ENCODE measurements at places on chromosomes 5 and 9. TPM values are rescaled to one million over a fixed set of nuclear protein-coding genes. Genes with fewer than 3 reads are reported as not detected.

DNA sequence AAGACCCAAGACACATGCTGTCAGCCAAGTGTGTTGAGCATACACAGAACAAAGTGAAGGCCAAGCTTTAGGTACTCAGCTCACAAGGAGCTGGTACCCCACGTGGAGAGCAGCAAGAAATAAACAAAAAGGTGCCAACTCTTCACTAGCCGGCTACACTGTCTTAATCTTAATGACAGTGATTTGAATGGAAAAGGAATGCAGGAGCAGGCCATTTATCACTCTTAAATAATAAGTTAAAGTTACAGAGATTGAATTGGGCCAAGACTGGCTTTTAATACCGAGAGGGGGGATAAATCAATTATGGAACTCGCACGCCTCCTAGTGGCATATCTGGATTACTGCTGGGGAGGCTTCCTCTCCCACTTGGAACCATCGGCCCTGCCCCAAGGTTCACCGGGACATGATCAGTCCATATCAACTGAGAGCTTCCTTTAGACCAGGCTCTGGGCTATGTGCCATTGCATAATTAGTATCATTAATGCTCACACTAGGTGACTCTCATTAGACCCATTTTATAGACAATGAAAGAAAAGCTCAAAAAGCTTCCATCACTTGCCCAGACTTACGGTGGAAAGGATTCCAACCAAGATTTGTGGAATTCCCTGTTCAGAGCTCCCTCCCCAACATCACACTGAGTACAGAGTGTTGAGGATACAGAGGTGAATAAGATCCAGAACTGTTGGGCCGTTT is 94.0 kb downstream of the ACTL7B start:
- DNase-seq, result peak; percentile 60

HTR4 gene
- not detected for total RNA-seq

ZNF883 gene
- total RNA-seq, result 8.7 TPM

- no peak for DNase-seq
Observed at GRCh38 chr9:85515021-85515420, 226.7 kb downstream of the AGTPBP1 start.

DNA sequence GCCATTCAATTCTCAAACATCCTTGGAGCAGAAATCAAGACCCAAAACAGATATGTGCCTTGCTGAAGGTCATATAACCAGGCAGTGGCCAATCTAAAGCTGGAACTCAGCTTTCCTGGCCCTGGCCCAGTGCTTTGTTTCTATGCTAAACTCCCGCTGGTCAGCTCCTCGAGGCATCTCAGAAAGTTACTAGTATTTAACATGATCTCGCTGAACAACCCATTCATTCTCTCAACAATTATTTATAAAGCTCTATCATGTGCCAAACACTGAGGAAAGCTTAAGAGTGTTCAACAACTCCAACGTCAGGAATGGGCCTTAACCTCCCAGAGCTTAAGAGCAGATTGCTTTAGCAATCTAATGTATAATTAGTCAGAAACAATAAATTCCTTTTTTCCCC is 54.0 kb downstream of the FOXD1 start:
- no peak for DNase-seq

GRCh38 chr5:60820593-60821487 is 23.2 kb downstream of the ELOVL7 start:
- DNase-seq, result no peak

ANKRD18A gene
- 7.6 TPM for total RNA-seq

MCC gene
- 10.8 TPM for total RNA-seq

DNA sequence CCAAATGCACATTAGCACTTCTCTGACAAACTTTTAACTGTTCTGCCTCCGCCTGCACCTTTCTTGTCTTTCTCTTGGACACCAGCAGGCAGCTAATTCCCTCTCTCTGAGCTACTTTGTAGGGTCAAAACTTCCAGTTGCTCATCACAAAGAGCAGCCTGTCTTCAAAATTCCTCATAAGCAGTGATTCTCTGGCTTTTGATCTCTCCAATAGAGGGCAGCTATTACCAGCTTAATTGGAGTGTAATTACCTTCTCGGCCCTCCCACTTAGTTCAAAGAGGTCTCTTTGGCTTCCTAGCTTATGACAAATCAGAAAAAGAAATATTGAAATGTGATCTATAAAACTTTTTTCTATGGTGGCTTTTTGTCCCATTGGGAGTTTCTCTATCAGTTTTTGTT is 43.6 kb upstream of the RAD23B start:
- no peak for DNase-seq

WNT8A gene
- not detected for total RNA-seq

GRCh38 chr5:51383131-51384121 is at the start of gene ISL1:
Gene ISL1 (plus strand): TSS chr5:51383448. CDS start chr5:51383672, 224 bp downstream.
- peak; percentile 71 for DNase-seq

DNA sequence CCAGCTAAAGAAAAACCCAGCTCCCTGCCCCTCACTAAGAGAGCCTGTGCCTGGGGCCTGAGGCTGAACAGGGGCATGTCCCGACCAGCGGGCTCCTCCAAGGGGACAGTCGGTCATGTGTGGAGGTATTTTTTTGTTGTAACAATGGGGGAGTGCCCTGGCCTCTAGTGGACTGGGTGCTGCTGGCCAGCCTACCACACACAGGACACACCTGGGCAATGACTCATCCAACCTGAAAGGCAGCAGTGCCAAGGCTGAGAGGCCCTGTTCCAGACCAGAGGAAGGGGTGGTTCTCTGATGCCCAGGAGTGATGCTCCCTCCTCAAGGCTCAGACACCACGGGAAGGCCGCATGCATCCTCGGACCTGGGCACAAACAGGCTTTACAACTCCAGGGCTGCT is 181.5 kb downstream of the OLFM1 start:
- no peak for DNase-seq

DNA sequence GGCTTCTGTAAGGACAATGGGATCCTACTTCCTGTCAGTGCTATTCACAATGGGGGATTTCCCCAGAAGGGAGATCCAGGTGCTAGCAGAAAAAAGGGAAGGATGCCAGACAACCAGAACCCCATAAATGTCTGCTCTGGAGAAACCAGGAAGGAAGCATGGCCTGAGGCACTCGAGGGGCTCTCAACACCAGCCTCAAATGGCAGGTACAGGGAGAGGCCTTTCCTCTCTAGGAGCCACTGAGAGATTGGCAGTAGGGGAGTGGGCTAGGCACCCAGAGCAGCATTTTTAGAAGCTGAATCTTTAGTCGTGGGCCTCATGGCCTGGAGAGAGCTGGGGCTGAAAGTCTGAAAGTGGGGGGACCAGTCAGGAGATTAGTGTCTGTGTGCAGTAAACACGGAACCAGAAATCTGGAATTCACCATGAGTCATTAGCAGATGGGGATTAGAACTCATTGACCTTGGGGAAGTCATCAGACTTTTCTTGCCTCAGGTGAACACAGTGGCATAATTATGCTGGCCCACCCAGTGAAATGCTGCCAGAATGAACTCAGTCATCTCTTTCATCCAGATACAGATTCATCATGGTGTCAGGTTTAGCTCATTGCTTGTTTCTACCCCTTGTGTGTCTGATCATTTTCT is 28.3 kb downstream of the ARHGEF28 start:
- no peak for DNase-seq

EIF4E1B gene
- not detected for total RNA-seq

FOXD4L5 gene
- total RNA-seq, result 0.34 TPM

GRCh38 chr5:181173027-181173419 is 25.6 kb downstream of the OR2V2 start:
- DNase-seq, result no peak

DNA sequence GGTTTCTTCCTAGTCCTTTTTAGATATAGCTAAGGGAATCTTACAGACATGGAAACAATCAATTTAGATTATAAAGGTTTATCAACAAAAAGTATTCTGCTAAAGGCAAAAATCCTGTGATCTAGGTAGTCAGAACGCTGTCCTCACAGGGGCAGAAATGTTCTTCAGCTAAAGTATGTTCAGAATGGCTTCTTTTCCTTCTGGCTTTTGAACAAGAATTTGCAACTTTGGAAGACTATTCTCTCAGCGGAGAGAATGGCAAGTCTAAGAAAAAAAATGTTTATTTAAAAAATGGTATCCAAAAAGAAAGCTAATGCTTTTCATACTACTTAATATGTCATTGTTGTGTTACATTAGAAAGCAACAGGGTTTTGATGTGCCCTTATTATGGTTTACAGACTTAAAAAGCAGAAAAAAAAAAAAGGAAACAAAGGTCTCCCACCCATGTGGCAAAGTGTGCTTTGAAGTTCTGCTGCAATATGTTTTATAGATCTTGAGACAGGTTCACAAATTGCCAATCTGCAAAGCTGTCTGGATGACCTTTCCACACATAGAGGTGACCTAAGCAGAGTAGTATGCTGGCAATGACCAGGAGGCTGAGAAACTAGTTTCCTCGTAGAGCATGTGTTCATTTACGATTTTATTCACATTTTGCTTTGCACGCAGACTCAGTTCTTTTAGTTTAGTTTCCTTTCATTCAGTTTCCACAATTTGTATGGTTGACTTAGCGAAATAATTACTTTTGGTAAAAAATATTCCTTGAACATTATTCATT is 45.1 kb upstream of the PJA2 start:
- DNase-seq, result no peak

IDNK gene
- total RNA-seq, result 2.6 TPM

GRCh38 chr9:126628969-126629674 is 15.4 kb downstream of the LMX1B start:
- DNase-seq, result no peak

GRCh38 chr9:36149197-36149596 is 12.7 kb downstream of the GLIPR2 start:
- DNase-seq, result no peak

DNA sequence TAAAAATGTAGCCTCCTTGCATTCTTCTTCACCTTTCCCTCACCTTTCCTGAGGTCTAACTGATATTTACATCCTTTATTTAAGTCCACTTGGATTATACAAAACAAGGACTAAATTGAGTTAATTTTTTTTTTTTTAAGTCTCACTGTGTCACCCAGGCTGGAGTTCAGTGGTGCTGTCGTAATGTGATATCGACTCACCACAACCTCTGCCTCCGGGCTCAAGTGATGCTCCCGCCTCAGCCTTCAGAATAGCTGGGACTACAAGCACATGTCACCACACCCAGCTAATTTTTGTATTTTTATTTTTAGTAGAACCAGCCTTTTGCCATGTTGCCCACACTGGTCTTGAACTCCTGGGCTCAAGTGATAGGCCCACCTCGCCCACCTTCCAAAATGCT is 195.3 kb downstream of the BNC2 start:
- no peak for DNase-seq

SPINK5 gene
- total RNA-seq, result 10.6 TPM

GRCh38 chr9:93089481-93089991 is 6.5 kb upstream of the CARD19 start:
- DNase-seq, result no peak

C5 gene
- 8.3 TPM for total RNA-seq

TERT gene
- total RNA-seq, result 5.6 TPM

- DNase-seq, result peak; percentile 44
Observed at GRCh38 chr5:128905568-128906110, 59.6 kb upstream of the SLC27A6 start.

DNA sequence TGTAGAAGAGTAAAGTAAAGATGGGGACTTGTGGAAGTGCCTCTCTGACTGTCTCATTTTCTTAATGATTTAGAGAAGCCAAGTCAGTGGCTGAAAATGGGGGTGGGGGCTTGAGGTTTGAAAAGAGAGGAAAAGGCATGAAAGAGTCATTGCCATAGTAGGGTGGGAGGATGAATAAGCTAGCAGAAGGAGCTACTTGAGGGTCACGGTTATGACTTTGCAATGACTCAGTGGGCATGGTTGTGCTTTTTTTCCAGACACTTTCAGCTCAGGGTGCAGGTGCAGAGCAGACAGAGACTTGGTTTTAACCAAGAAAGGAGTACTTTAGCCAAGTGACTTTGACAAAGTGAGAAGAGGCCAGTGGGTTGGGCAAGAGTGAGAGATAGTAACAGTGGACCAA is 117.8 kb downstream of the PTTG1 start:
- no peak for DNase-seq

GRCh38 chr5:72005671-72006070 is 101.6 kb upstream of the MAP1B start:
- DNase-seq, result no peak

DNA sequence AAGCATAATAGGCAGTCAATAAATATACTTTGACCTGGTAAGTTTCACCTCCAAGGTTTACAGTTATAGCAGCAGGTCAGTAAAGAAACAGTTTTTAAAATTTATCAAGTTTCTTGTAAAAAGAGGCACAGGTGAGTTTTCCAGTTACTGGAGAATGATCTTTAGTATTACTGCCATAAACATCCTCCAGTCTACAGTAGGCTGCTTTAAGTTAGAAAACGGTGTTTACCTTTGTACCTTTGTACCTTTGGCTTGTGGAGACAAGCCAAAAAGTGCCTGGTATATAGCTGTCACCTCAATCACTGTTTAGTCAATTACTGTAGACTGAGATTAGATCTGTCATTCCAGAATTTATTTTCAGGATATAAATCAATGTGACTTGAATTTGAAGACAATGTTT is 42.7 kb upstream of the SRFBP1 start:
- no peak for DNase-seq

FOXD4L4 gene
- 0.16 TPM for total RNA-seq

DNA sequence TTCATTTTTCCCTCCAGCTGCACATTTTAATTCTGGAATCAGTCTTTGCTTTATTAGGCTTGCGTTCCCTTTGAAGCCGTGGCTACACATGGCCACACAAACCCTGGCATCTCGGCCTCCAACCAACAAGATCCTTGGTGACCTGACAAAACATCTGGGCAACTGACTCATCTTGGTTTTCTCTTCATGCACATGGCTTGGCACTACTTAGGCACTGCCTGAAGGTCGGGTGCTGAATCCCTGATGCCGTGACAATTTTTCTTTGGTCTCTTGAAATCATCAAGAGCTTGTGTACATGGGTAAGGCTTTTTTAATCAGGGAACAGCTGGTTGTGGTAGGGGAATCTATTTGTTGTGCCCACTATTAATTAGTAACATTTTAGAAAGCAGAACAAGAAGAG is 16.0 kb upstream of the PAPPA start:
- DNase-seq, result no peak

LCN15 gene
- not detected for total RNA-seq

GRCh38 chr5:66273121-66273520 is 129.0 kb downstream of the SREK1 start:
- no peak for DNase-seq

DNA sequence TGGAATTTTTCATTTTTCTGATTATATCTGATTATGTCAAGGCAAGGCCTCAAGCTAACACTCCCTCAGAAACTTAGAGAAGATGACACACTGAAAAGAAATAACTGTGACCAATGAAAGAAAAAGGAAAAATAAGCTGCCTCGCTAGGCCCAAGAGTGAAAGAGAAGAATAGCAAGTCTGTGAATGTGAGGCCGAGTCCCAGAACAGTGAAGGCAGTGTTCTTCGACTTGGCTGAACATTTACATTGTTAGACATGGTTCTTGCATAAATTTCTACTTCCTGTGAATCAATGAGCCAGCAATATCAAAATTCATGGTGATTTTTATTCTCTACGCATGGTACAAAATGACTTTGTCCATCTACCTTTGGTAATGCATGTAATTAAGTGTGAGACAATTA is at the start of gene ATP10B:
ATP10B (minus strand) TSS at position 163 of the 400 bp plus-strand sequence. CDS start 164,137 bp downstream, outside the sequence.
- no peak for DNase-seq
